ENCODE measurements at places on chromosomes 1 and 21. TPM values are rescaled to one million over a fixed set of nuclear protein-coding genes. Genes with fewer than 3 reads are reported as not detected.

DNA sequence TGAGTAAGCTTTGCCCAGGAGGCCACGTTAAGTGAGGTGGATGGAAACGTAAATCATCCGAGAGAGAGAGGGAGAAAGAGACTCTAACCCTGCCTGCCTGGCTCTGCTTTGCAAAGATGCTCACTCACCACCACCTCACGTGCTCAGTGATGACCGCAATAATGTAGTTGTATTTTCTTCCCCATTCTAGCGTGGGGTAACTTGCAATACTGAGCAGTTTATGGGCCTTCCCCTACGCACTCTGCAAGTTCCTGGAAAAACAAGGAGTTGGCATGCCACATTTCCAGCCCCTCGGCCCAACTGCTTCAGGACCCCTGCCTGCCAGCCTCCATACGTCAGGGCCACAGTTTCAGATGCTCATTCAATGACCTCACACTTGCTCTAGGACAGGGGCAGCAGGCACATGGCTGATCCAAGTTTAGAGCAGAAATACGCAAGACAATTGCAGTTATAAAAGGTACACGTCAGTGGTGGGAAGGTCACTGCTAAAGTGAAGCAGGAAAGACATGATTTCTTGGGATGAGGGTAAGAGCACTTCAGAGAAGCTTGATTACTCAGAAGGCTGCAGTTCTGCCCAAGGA, 112.5 kb upstream of the RAB4A start:
- DNase-seq: no peak

DNA sequence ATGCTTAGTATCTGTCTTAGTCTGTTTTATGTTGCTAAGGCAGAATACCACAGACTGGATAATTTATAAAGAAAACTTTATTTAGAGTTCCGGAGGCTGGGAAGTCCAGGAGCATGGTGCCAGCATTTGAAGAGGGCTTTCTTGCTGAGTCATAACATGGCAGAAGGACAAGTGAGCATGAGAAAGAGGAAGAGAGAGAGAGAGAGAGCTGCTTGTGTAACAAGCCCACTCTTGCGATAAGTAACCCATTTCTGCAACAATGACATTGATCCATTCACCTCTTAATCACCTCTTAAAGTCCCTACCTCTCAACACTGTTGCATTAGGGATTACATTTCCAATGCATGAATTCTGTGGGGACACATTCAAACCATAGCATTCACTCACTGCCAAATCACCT, 11.7 kb upstream of the MYOCOS start:
- no peak for DNase-seq

DNA sequence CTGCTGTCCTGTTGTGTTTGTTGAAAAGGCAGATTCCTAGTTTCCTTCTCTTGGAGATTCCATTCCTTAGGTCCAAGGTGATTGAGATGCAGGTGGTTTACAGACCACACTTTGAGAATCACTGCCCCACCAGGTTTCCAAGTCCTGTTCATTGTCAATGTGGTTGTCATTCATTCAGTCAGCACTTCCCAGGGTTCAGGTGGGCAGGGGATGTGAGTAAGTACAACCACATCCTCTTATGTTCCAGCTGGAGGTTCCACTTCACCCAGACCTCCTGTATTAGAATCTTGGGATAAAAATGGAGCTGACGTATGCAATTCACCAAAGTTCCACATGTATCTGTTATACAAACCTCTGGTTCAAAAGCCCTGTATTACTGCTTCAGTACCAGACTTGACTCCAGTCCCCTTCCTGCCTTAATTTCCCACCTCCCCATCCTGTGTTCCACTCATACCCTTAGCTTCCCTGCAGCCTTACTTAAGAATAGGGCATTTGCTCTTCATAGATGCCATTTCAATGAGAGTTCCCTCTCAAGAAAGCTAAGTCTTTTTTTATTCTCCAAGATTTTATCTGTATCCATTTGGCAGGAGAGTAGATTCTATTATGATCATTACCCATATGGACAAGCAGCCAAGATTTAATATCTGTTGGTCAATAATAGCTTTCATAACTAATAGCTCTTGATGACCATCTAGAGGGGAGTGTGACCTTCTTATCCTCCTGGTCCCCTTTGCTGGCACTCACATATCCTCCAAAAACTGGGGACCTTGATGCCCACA, 46.0 kb upstream of the CAMK1G start:
- DNase-seq: no peak

DNA sequence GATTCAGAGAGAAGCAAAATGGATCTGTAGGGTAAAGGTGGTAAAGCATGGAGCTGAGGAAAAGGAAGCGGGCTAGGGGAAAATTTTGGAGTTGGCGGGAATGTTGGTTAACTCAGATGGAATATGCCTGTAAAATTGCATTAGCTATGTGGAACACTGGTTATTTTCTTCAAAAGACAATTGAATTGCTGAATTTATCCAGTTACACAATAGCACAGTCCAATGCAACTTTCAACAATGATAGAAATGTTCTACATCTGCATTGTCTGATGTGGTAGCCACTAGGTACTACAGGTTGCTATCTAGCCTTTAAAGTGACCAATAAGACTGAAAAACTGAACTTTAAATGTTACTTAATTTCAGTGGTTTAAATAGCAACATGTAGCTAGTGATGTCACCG, 315.2 kb downstream of the ASTN1 start:
- no peak for DNase-seq

DNA sequence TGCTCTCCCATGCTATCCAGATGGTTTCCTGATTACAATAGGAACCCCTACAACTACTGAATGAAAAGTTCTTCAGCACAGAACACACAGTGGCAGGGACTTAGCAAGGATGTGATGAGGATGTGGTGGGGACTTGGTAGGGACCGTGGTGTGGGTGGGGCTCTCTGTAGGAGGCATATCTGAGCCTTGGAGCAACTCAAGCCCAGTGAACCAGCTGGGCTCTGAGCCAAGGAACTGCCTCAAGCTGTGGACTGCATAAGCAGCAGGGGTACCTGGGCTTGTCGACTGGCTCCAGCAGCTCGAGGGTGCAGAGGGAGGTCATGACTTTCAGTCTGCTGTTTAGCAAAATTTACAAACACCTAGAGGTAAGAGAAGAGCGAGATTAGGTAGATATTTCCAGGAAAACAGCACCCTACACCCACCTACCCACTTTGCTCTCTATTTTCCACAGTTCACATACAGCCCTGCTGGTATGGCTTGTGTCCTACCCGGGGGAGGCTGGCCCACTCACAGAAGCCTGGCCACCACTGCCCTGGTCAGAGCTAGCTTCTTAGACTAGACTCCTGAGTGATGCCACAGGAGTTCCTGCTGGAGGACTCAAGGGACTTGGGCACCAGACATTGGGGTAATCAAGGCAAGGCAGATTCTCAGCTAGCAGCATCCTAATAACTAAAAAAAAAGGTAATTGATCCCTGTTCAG, 86.8 kb upstream of the GCLM start:
- no peak for DNase-seq

- DNase-seq: no peak
These were observed 194.6 kb upstream of the SAMSN1 start for GRCh38 chr21:14740692-14741091.

DNA sequence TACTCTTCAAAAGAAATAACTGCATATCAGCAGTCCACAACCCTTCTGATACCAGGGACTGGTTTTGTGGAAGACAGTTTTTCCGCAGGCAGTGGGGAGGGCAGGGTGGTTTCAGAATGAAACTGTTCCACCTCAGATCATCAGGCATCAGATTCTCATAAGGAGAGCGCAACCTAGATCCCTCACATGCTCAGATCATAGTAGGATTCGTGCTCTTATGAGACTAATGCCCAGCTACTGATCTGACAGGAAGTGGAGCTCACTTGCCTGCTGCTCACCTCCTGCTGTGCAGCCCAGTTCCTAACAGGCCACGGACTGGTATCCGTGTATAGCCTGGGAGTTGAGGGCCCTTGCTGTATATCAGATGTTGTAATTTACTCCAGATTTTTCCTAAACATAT, 11.5 kb downstream of the RO60 start:
- peak; percentile 3 for DNase-seq

GRCh38 chr1:168767894-168768584, 39.0 kb upstream of the DPT start:
- no peak for DNase-seq

DNA sequence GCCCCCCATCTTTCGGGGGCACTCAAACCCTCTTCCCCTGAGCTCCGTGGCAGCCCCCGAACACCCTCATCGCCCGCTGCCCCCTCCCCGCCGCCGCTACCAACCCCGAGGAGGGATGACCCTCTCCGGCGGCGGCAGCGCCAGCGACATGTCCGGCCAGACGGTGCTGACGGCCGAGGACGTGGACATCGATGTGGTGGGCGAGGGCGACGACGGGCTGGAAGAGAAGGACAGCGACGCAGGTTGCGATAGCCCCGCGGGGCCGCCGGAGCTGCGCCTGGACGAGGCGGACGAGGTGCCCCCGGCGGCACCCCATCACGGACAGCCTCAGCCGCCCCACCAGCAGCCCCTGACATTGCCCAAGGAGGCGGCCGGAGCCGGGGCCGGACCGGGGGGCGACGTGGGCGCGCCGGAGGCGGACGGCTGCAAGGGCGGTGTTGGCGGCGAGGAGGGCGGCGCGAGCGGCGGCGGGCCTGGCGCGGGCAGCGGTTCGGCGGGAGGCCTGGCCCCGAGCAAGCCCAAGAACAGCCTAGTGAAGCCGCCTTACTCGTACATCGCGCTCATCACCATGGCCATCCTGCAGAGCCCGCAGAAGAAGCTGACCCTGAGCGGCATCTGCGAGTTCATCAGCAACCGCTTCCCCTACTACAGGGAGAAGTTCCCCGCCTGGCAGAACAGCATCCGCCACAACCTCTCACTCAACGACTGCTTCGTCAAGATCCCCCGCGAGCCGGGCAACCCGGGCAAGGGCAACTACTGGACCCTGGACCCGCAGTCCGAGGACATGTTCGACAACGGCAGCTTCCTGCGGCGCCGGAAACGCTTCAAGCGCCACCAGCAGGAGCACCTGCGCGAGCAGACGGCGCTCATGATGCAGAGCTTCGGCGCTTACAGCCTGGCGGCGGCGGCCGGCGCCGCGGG, 837 bp downstream of the FOXD3 start:
- DNase-seq: peak; percentile 50

DNA sequence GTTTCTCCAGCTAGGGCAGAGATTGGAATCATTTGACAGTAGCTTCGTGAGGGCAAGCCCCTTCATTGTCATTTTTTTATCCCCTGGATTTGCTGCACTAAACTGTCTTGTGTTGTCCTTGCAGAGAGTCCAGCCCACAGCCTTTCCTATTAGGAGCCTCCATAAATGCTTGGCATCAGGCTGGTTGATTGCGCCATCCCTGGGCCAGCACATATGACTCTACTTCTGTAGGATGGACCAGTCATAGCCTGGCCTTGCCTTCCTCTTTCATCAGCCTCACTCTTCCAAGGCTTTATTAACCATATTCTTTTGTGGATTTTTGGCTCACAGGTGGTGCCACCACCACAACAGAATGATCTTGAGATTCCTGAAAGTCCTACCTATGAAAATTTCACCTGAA, 31.4 kb downstream of the LY9 start:
- DNase-seq: no peak

- DNase-seq: no peak
These were observed 1.1 kb downstream of the C4BPB start for GRCh38 chr1:207089627-207090355.

GRCh38 chr1:10556430-10557005, 81.8 kb downstream of the PEX14 start:
- no peak for DNase-seq

- no peak for DNase-seq
These were observed 465.8 kb upstream of the PLXNA2 start for GRCh38 chr1:208709981-208710380.

DNA sequence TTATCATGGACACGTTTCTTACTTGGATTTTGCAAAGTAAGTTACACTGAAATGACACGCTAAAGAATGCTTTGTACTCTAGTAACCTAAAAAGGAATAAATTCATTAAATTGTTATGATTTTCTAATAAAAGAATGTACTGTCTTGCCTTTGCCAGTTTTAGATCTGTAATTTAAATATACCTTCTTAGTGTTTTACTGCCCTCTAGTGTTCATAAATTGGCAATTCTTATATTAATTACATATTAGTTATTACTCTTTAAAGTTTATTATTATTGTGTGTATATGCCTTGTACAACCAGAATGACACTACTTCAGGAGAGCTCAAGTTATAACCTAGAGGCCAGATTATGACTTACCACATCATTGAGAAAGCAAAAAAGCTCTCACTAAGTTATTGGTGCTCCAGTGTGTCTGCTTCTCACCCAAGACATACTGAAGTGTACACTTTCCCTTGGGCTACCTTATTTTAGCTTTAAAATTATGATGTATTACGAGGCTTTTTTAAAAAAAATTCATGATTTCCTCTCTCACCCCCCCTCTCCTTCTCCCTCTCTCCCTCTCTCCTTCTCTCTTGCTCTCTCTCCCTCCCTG, 169.9 kb downstream of the HS2ST1 start:
- no peak for DNase-seq

GRCh38 chr1:197137322-197137721, 9.1 kb downstream of the ASPM start:
- no peak for DNase-seq

- no peak for DNase-seq
These were observed 665.7 kb downstream of the BRINP3 start for GRCh38 chr1:189811960-189812359.

- DNase-seq: no peak
These were observed 13.1 kb downstream of the CACNA1S start for GRCh38 chr1:201098992-201099677.

DNA sequence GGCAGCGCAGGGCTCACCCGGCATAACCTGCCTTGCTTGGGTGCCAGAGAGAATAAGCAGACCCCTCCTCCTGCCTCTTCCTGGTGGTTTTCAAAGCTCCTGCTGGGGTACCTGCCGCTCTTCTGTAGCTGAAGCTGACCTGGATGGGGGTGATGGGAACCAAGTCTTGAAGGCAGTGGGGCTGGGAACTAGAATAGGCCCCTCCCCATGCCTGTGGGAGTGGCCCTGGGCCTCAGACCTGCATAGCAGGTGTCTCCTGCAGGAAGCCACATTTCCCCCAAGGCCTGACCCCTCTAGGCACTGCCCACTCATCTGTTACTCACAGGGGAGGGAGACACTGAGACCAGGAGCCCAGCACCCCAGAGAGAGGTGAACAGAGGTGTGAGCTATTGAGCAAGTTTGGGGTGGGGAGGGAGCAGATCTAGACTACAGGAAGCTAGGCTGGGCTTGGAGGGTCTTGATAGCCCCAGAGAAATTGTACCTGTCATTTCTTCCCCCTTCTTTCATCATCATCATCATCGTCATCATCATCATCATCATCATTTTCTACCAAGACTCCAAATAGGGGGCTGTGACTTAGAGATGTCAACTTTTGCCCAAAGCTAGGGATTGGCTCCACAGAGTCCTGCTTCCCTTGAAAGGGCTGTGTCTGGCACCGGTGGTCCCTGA, 10.1 kb downstream of the PADI1 start:
- DNase-seq: no peak

Gene ZNF593OS
- not detected for total RNA-seq

Gene SHE
- total RNA-seq: not detected

Gene HSPB7
- not detected for total RNA-seq

Gene INAVA
- total RNA-seq: not detected

Gene ITLN1
- total RNA-seq: not detected

Gene CNST
- 71.9 TPM for total RNA-seq

Gene HES2
- total RNA-seq: not detected

Gene OLIG1
- not detected for total RNA-seq
